ENCODE measurements at places on chromosomes 11 and 22.

DNA sequence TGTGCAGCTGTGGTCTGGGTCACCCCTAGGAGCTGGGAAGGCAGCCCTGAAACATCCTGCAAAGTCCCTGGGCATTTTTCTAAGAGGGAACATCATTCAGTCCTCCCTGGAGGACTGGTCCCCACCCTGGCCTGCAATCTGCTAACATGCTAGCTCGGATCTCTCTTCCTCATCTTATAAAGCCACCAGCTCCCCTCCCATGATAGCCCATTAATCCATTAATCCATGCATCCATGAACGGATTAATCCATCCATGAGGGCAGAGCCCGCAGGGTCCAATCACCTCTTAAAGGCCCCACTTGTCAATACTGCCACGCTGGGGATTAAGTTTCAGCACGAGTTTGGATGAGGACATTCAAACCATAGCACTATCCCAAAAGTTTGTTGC is 12.1 kb downstream of the PRG3 start:
- DNase-seq, result no peak

DNA sequence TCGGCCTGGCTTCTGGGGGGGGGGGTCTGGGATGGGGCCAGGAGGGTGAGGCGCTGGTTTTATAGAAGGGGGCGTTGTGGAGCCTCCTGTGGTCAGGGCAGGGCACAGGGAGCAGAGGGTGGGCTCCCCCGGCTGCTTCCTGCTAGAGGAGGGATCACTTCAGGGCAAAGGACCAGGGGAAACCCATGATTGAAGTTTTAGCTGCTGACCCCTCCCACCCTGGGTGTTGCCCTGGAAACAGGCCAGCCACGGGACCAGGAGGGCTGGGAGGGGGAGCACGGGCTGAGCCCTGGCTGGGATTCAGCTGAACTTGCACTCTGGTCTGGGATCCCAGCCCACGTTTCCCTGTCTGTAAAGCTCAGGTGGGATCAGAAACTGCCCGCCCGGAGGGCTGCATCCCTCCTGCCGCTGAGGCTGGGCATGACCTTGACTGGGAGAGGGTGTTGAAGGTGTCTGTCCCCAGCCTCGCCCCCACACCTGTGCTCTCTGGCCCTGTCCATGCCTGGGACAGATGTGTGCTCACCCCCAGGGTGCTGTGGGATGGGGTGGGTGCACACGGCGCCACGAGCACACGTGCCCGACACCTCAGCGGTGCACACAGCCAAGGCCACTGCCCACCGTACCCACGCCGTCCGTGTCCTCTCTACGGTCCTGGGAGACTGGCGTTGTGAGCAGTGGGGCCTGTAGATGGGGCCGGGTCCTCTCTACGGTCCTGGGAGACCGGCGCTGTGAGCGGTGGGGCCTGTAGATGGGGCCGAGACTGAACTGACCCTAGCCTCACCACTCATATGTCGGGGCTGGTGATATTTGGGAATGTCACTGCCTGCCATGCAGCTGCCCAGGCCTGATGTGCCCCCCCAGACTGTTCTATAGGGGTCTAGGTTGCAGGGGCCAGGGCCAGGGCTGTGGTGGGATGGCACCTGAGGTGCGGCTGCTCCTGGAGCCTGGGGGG is 2.3 kb downstream of the TSPAN4 start:
- DNase-seq, result no peak

GRCh38 chr11:44285756-44286155 is 24.2 kb downstream of the ALX4 start:
- DNase-seq, result no peak

DNA sequence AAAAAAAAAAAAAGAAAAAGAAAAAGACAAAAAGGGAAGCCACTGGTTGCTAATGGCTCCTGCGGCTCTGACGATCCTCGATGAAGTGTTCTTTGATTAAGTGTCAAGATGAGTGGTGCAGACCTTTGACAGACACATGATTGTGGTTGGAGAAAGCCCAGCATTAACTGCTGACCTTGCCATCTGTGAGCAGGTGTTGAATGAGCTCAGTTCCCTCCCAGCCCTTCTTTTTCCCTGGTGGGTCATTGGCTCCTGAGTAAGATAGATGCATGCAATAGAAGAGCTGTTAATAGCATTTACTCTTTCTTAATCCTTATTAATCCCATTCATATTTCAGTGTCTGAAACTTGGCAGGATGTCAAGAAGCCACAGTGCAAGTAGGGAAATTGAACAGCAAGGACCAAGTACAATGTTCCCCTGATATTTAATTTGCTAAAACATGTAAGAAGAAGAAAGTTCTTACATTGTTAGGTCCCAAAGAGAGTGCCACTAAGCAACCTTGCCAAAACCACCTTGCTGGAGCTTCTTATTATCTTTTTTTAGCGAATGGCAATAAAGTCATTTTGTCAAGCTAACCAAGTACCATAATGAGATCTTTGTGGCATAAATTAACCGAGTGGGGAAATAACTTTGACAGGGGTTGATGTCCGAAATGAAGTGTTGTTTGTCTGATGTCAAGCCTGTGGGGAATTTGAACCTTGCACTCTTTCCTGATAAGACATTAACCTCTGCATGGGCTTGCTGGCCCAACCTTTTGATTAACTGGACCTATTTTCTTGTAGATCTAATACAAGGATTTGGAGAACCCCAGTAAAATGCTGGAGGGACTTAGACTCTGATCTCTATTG is 113.7 kb downstream of the PTPRJ start:
- no peak for DNase-seq

DNA sequence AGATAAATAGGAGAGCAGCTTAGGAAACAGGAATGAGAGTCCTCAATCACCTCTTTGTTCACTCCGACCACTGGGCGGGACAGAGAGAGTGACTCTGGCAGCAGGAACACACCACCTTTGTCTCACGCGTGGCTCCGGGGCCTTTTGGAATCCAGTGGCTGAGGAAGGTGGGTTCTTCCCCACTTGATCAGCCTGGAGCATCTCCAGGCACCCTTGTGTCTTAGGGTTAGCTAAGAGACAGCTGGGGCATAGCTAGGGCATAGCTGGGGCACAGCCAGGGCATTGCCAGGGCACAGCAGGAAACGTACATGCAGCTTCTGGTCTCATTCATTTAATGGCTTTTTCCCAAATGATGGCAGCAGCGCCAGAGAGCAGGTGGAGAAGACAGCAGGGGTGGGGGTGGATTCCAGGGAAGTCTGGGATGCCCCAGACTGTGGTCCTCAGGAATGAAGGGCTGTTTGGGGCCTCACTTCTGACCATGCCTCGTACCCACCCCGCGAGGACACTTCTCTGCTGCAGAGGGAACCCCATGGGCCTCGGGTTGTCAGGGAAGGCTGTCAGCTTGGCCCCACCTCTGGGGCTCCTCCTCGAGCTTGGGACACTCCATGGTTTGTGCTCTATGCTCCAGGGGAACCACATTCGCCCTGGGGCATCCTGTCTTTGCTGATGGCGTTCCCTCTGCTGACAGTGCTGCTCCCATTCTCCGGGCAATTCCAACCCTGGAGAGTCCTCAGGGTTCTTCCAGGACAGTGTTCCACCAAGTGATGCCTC is 30.4 kb upstream of the SHANK2 start:
- DNase-seq, result no peak

DNA sequence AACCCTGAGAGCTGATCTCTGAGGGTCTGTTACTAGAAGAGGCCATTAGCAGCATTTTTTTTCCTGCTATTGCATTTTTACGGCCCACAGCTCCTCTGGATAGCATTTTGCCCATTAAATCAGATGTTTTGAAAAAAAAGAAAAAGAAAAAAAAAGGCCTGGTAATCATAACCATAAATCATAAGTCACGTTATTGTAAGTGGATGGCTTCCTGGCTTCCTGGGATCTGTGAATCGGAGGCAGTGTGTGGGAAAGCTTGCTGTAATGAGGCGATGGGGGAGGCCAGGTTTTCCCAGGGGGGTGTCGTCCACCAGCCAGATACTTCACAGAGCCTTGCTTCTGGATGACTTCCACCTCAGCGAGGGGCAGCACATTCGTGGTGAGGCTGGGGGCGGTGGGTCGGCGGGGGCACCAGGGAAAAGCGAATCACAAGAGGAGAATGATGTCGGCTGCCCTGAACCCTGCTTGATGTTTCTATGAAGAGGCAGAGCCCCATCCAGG is 106.5 kb upstream of the SYT13 start:
- no peak for DNase-seq

GRCh38 chr22:33328789-33329296 is 270.7 kb upstream of the SYN3 start:
- no peak for DNase-seq

GRCh38 chr11:34823197-34823596 is 93.0 kb downstream of the APIP start:
- DNase-seq, result no peak

GRCh38 chr11:113113801-113114704 is 152.8 kb downstream of the NCAM1 start:
- no peak for DNase-seq

DNA sequence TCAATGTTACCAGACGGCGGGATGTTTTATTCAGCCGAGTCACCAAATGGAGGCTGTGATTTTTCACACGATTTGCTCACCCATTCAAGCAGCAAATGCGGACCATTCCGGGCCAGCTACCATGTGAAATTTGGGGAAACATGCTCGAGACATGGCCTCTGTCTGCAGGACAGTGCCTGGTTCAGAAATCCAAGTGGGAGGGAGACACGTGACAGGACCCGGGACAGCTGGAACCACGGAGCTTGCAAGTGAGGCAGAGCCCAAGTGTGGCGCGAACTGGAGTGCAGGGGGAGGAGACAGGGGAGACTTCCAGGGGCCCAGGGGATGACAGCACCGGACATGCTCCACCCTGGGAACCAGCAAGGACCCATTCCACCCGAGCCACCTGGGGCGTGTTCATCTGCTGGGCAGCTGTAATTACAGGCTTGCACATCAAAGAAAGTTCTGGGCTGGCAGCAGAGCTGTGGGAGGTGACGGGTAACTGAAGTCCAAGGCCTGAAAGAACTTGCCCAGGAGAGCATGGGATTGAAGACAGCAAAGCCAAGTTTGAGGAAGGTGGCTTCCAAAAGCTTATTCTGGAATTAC is 16.5 kb downstream of the CERK start:
- no peak for DNase-seq

DNA sequence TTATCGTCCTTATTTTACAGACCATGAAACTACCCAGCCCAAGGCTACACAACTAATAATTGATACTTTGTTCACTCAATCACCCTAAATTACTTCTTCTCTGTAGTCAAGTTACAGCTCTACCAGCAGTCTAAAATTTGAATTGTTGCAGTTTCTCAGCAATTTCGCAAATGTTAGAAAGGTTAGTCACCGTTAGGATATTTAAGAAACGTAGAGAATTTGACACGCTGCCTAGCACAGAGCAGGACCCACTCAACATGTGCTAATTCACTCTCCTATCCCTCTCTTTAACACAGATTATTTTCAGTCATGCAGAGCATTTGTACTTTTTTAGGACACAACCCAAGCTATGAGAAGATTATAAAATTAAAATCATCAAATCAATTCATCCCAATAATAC is 771.1 kb upstream of the LUZP2 start:
- no peak for DNase-seq

DNA sequence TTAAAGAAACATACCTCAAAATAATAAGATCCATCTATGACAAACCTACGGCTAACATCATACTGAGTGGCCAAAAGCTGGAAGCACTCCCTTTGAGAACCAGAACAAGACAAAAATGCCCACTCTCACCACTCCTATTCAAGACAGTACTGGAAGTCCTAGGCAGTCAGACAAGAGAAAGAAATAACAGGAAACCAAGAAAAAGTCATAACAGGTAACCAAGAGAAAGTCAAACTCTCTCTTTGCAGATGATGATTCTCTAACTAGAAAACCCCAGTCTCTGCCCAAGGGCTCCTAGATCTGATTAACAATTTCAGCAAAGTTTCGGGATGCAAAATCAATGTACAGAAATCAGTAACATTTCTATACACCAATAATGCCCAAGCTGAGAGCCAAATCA is 35.6 kb downstream of the TMEM123 start:
- DNase-seq, result no peak

DNA sequence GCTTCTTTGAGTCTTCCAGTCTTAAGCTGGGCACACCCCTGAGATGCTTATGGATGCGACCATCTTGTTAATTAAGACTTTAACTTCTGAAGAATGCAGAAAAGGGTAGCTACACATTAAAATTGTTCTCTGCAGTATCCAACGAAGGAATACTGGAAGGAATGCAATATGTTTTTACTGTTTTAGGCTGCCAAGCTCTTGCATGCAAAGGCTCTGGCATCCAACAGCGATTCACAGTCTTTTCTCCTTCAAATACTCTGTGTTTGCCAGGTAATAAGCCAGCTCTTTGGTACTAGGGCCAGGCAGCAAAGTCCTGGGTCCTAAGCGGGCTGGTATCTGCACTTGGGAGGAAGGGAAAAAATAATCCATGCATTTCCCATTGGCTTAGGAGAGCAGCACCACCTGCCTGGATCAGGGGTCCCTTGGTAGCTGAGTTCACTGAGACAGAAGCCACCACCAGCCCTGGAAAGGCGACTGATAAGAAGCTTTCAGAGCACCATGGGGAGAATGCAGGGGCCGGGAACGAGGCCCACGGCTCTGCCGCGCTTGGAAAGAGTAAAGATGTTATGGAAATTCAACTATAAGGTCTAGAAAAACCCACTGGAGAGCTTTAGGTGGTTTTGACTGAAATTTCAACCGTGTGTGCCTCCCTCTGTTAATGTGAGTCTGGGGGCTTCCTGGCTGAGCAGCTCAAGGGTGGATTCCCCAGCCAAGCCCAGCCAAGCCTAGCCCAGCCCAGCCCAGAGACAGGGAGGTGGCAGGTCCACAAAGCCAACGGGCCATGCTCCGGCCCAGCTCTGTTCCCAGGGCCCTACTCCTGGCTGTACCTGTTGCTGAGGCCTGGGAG is 67.0 kb upstream of the CCND1 start:
- no peak for DNase-seq

GRCh38 chr11:1708716-1709115 is 11.7 kb downstream of the KRTAP5-6 start:
- no peak for DNase-seq

GRCh38 chr11:57309106-57310059 is 15.4 kb downstream of the TNKS1BP1 start:
- DNase-seq, result no peak

DNA sequence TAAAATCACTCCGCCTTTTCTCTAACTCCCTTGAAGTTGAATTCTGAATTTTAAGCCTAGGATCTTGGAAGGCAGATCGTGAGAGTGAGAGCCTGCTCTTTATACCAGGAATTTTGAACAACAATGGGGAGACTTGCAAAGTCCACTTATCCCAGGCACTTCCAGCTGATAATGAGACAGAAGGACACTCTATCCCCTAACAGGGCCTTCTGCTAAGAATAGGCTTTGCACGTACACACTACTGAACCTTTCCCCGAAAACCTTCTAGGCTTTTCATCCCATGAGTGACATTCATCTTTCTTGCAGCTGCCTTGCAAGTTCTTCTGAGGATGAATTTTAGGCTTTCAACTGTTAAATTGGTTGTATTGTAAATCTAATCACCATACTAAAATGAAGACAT is 44.0 kb upstream of the WT1 start:
- no peak for DNase-seq
